ENCODE measurements at places on chromosomes 13 and 19. TPM values are rescaled to one million over a fixed set of nuclear protein-coding genes. Genes with fewer than 3 reads are reported as not detected.
A peak's percentile ranks its signal among the peaks of the same experiment; 100 is the strongest.

DNA sequence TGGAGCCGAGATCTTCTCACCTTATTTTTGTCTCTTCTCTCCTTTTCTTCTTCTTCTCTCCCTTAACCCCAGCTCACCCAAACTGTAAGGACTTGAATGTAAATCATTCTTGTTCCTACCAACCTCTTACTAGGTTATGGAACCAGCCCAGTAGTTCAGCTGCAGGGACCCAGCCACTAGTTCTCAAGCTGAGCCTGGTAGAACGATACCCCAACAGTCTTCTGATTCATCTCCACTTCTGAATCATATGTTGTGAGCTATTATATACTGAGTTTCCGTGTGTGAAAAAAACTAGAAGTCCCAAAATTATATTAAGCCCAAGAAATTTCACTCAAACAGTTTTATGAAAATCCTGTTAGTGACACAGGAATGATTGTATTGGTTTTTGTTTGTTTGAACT lies 67.7 kb downstream of the DCT start:
- no peak for DNase-seq

DNA sequence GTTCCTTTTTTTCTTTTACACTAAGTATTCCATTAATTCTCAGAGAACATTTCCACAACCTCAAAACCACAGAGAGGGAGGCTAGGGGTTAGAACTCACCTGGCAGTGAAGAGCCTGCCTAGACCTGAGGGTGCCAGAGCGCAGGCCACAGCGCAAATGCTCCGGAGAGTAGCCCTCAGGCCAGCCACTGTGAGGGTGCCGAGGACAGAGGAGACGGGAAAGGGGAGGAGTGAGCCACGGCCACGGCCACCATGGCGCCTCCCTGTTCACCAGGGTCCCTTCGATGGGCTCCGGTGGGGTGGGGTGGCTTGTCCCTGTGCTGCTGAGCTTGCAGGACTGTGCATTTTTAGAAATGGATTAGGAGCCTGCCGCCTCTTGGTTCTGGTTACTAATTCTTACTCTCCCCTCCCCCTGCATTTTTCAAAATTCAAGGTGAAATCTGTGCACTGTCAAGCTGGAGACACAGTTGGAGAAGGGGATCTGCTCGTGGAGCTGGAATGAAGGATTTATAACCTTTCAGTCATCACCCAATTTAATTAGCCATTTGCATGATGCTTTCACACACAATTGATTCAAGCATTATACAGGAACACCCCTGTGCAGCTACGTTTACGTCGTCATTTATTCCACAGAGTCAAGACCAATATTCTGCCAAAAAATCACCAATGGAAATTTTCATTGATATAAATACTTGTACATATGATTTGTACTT lies 58.8 kb downstream of the GGACT start:
- DNase-seq, result peak; percentile 50

GRCh38 chr19:49333811-49334288 lies 1.4 kb upstream of the CD37 start:
- no peak for DNase-seq

DNA sequence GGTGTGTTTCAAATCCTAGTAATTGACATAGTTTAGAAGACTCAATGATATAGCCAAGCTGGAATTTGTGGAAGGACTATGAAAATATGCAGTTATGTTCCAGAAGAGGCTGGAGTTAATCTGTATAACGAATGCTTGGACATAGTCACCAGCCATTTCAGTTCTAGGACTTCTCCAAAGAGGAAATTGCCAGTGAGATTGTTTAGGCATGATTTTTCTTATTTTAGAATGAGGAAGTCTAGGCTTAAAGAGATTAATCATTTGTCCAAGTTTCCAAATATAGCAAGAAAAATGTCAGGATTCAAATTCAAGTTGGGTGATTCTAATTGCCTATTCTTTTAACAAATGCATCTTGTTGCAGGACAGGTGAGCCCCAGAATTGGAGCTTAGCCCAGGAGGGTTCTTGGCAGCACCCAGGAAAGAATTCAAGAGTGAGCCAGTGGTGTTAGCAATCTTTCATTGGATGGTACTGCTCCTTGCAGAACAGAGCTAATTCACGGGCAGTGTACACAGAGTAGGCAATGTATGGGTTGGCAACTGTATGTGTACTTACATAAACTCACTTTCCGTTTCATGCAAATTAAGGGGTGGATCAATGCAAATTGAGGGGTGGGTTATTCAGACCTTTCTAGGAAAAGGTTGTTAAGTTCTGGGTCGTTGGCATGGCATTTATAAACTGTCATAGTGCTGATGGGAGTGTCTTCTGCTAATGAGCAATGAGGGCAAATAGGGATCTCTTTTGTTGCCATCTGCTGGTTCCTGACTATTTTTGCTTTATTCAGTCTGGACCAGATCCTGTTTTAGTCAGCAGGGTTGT lies 763.1 kb upstream of the SLITRK1 start:
- DNase-seq, result no peak

GRCh38 chr13:46778890-46779289 lies 18.1 kb downstream of the ESD start:
- no peak for DNase-seq

DNA sequence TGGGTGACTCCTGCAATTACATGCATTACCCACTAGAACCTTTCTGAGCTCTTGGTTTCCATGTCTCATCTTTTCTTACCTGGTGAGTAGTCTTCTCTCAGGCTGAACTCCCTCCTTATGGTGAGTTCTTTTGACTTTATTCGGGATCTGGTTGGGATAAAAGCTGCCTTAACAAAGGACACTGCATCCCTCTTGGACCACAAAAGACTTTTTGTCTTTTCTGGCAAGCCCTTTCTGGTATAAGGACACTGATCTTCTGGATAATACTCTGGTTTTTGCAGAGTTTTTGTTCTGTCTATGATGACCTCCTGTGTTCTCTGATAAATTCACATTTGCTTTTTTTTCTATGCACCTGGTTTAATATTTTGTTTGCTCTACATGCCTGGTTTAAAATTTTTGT lies 66.7 kb downstream of the SLITRK1 start:
- no peak for DNase-seq

DNA sequence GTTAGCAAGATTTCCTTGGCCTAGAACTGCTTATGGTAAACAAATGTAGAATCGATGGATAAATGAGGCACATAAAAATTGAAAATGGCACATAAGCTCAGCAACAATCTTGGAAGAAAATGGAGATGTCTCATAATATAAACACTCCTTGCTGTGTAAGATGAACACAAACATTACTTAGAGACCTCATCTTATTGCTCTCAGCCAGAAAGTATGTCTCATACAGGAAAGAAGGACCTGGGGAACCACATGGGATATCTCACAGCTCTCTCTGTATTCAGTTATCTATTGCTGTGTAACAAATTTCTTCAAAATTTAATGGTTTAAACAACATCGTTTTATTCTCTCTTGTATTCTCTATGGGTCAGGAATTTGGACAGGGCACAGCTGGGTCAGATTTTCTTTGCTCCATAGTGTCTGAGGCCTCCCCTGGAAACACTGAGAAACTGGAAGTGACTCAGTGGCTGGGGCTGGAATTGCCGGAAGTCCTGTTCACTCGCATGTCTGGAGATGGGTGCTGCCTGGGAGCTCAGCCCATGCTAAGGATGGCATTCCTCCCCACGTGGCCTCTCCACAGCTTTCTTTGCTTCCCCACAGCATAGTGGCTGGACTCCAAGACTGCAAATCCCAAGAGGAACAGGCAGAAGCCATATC lies 105.1 kb downstream of the NUFIP1 start:
- DNase-seq, result no peak

DNA sequence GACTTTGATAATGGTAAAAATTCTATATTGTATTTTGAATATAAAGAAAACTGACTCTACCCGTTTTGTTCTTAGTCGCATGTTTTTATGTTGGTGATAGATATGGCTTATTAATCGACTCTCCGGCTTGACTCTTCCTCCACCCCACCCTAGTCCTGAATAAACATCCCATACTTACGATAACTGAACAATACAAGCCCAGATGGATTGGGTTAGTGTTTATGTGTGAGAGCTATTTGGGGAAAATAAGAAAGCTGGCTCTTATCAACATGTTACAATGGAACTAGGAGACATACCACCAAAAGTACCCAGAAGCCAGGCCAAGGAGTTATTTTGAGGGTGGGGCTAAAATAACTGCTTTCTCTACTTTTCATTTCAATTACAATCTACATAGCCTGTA lies 796.3 kb downstream of the DIAPH3 start:
- no peak for DNase-seq

- no peak for DNase-seq
Measured at GRCh38 chr19:34391813-34392212, 12.4 kb upstream of the PDCD2L start.

GRCh38 chr19:18155095-18156087 lies 2.4 kb downstream of the PIK3R2 start:
- no peak for DNase-seq

DNA sequence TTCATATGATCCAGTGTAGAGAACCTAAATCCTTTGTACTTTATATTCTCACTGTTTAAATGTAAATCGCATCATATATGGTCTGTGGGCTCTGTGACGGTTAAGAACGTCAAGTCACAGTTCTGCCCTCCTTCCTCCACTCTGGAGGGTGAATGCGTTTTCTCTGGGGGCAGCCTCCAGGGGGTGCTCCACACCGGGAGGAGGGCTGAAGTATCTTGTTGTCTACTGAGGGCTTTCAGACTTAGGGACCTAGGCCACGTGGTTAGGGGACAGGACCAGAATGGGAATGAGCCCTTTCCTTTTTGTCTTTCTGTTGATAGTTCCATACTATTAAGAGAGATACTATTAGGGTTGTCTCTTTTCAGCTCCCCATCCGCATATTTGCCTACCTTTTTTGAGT lies 504.9 kb downstream of the FGF9 start:
- DNase-seq, result no peak

- DNase-seq, result no peak
Measured at GRCh38 chr13:46598140-46598819, 45.3 kb downstream of the LRCH1 start.

- no peak for DNase-seq
Measured at GRCh38 chr13:108561149-108561548, 68.3 kb upstream of the MYO16 start.

DNA sequence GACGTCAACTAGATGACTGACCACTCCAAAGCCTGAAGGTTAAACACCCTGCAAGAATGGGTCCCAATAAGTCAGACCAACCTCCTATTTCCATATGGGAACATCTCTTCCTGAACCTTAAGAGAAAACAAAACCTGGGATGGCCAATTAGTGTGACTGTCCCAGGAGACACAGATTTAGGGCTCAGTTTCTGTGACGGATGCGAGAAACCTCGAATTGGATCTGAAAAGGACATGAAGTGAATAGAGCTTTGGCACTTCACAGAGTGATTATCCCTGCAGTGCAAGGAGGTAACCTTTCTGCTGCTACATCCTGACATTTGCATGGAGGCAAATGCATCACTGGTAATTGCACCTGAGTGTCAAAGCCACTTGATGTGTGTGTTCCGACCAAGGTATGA lies 442.2 kb upstream of the KLF12 start:
- DNase-seq, result no peak

DNA sequence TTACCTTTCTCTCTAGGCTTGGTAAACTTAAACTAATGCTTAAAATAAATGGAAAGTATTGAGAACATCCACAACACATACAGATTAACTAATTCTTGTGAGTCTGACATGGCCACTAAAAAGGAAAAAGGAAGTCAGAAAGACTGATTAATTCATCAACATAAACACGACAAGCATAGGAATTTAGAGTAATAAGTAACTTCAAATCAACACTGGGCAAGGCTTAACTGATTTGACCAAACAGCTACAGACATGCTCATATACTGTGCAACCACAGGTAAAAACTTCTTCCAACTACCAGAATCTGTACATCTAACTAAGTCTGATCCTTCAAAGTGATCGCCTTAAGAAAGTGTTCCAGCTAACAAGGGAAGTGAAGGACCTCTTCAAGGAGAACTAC lies 20.5 kb downstream of the UGGT2 start:
- DNase-seq, result no peak

DNA sequence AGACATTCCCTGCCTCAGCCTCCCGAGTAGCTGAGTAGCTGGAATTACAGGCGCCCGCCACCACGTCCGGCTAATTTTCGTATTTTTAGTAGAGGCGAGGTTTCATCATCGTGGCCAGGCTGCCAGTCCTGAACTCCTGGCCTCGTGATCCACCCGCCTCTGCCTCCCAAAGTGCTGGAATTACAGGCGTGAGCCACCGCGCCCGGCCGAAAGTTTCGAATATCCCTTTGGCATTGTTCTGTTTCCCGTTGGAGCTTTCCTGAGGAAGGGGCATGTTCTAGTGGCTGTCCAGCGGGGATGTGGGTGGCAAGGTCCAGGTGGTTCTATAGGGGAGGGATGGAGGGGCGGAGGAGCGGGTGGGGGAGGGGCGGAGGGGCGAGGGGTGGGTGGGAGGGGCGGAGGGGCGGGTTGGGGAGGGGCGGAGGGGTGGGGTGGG lies 2.1 kb upstream of the BSG start:
- DNase-seq, result no peak

GRCh38 chr13:43744261-43745031 lies 42.3 kb downstream of the ENOX1 start:
- DNase-seq, result no peak

- no peak for DNase-seq
Measured at GRCh38 chr13:51619614-51620013, 35.4 kb downstream of the WDFY2 start.

GRCh38 chr19:23946569-23946968 lies 31.9 kb downstream of the ZNF726 start:
- DNase-seq, result no peak

DNA sequence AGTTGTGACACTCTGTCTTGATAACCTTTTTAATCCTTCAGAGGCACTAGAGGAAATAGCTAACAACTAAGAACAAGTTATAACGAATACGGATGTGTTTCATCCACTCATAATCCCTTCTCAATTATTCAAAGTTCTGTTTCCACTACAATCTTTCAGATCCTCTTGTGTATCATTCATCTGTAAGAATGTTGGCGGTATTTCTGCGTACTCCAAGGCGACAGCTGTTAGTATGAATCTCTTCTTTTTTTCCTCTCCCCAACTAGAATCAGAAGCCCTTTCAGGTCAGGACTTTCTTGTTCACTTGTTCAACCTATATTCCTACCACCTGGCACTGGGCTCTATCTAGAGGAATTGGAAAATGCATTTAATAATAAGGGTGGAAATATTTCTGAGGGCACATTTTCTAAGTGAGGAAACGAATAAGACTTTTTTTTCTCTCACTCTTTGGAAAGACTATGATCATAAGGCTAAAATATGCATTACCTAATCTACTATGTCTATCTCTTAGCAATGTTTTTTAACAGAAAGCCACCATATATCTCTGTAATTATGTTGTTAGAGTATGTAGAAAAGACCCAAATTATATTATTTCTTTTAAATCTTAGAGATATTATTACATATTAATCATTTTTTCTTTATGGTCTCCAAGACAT lies 492.9 kb downstream of the PCDH20 start:
- no peak for DNase-seq

- DNase-seq, result no peak
Measured at GRCh38 chr13:20609145-20609544, 42.2 kb downstream of the IFT88 start.

Gene SHD
- total RNA-seq, result not detected

Gene FAM187B
- total RNA-seq, result not detected

Gene TMEM238
- total RNA-seq, result 1.7 TPM

Gene ZNF765
- 12.7 TPM for total RNA-seq

Gene WDR88
- not detected for total RNA-seq

Gene MYH14
- total RNA-seq, result 0.95 TPM

Gene MPV17L2
- total RNA-seq, result 37.3 TPM

Data from sigmoid colon (tissue), 7 donors.